ENCODE measurements at places on chromosomes 4 and X.

DNA sequence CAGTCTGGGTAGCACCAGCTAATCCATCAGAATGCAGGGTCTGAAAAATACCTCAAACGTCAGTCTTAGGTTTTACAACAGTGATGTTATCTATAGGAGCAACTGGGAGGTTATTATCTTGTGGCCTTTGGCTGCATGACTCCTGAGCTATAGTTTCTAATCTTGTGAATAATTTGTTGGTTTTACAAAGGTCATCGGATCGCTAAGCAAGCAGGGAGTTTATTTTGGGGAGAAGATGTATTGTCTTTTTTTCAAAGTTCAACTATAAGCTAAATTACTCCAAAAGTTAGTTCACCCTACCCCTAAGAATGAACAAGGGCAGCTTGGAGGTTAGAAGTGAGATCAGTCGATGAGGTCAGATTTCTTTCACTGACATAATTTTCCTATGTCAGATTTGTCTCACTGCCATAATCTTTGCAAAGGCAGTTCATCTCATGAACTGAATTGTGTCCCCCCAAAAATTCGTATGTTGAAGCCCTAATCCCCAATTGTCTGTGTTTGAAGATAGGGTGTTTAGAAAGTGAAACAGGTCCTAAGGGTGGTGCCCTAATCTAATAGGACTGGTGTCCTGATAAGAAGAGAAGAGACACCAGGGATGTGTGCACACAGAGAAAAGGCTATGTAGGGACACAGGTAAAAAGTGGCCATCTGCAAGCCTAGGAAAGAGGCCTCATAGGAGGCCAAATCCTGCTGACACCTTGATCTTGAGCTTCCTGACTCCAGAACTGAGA lies 175.8 kb upstream of the GALNT7 start:
- DNase-seq: no peak

DNA sequence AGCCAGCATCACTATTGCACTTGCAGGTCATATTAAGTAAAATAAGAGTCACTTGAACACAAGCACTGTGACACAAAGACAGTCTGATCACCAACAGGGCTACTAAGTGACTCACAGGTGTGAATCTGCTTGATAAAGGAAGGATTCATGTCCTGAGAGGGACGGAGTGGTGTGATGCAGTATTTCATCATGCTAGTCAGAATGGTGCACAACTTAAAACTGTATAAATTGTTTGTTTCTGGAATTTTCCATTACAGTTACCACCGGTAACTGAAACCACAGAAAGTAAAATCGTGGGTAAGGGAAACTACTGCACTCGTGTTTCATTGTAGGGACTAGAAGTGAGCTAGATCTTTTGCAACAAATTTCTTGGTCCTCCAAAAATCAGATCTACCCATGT lies 109.7 kb downstream of the ELOVL6 start:
- no peak for DNase-seq

- DNase-seq: no peak
These were observed 646.2 kb downstream of the TRAM1L1 start for GRCh38 chr4:116438981-116439729.

DNA sequence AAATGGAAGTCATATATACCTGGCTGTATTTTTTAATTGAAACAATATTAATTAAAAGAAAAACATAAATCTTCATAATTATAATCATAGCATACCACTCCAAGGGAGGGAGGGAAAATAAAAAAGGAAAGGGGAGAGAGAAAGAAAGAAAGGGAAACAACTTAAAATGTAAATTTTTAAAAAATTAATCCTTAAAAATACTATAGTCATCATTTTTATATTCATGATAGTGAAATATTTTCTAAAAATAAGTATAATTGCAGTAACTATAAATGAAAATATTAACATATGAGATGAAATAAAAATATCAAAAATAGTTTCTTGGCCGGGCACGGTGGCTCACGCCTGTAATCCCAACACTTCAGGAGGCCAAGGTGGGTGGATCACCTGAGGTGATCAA lies 59.2 kb downstream of the DDX60L start:
- DNase-seq: no peak

DNA sequence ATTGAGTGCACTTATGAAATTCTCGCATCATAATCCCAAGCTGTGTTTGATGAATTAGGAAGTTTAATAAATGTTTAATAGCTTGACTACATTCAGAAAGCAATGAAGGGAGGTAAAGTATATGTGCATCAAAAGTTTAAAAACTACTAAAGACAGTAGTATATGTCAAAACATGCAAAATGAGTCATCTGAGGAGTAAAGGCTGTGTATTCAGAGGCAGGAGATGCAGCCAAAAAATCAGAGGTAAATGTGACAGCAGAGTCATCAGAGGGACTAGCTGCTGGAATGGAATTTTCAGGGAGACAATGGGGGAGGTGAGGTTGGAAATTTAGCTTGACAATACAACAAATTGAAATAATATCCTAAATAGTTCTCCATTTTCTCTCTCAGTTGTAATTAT lies 127.0 kb upstream of the FUNDC1 start:
- no peak for DNase-seq

DNA sequence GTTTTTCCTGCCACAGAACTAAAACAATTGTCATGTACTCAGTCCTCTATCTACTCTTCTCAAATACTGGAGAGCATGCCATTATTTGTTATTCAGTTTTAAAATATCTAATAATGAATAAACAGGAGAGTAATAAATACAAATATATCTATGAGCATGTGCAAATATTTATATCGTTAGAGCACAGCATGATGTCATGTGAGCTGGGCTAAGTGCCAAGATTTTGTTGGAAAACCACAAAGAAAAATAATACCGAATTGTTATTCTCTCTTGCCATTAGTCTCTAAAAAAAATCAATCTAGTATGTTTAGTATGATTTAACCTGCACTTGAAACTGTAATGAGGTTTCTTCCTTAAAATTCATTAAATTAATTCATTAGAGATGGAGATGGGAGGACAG lies 97.3 kb downstream of the DDX60 start:
- no peak for DNase-seq

All from renal cortex interstitium (tissue), 15 donors.